ENCODE measurements at places on chromosomes 12 and 14. TPM values are rescaled to one million over a fixed set of nuclear protein-coding genes. Genes with fewer than 3 reads are reported as not detected.

NUAK1 gene
- total RNA-seq: 25.1 TPM

GRCh38 chr12:128797119-128798118 is 26.3 kb downstream of the SLC15A4 start:
- H3K27me3 ChIP-seq: no peaks in the 10 kb centered on the region
- peaks cover 62% of the 10 kb centered on the region for H3K36me3 ChIP-seq
- no peak overlapping the region for H3K27ac ChIP-seq
- H3K4me1 ChIP-seq: no peaks in the 10 kb centered on the region
- H3K4me3 ChIP-seq: no peak overlapping the region
- no peak for DNase-seq

GRCh38 chr12:73833746-73834145 is 703.9 kb upstream of the ATXN7L3B start:
- H3K4me3 ChIP-seq: no peak overlapping the region
- H3K27me3 ChIP-seq: no peaks in the 10 kb centered on the region
- no peaks in the 10 kb centered on the region for H3K4me1 ChIP-seq
- no peaks in the 10 kb centered on the region for H3K36me3 ChIP-seq
- DNase-seq: no peak

GRCh38 chr12:120468325-120468820 is 1.2 kb downstream of the SRSF9 start:
- H3K36me3 ChIP-seq: peaks cover 24% of the 10 kb centered on the region
- peak overlapping the region; percentile 87 for H3K4me3 ChIP-seq
- peak overlapping the region; percentile 92 for H3K27ac ChIP-seq
- no peaks in the 10 kb centered on the region for H3K27me3 ChIP-seq

GRCh38 chr12:52772772-52773171 is 4.4 kb downstream of the KRT76 start:
- H3K27me3 ChIP-seq: peaks cover 75% of the 10 kb centered on the region
- no peak overlapping the region for H3K4me3 ChIP-seq
- H3K27ac ChIP-seq: no peak overlapping the region
- no peaks in the 10 kb centered on the region for H3K4me1 ChIP-seq

- peaks cover 3% of the 10 kb centered on the region for H3K4me1 ChIP-seq
- H3K27ac ChIP-seq: no peak overlapping the region
- no peaks in the 10 kb centered on the region for H3K36me3 ChIP-seq
- no peak for DNase-seq
Measured at GRCh38 chr12:113634982-113635381, 163.3 kb upstream of the LHX5 start.

Data from mesothelial cell of epicardium (in vitro differentiated cells).